ENCODE measurements at places on chromosomes 7 and 10. TPM values are rescaled to one million over a fixed set of nuclear protein-coding genes. Genes with fewer than 3 reads are reported as not detected.

GRCh38 chr10:113610631-113611601, 52.9 kb downstream of the NRAP start:
- DNase-seq: no peak

- peak; percentile 91 for DNase-seq
Measured at GRCh38 chr7:140696024-140696679, 356 bp upstream of the NDUFB2 start.

DNA sequence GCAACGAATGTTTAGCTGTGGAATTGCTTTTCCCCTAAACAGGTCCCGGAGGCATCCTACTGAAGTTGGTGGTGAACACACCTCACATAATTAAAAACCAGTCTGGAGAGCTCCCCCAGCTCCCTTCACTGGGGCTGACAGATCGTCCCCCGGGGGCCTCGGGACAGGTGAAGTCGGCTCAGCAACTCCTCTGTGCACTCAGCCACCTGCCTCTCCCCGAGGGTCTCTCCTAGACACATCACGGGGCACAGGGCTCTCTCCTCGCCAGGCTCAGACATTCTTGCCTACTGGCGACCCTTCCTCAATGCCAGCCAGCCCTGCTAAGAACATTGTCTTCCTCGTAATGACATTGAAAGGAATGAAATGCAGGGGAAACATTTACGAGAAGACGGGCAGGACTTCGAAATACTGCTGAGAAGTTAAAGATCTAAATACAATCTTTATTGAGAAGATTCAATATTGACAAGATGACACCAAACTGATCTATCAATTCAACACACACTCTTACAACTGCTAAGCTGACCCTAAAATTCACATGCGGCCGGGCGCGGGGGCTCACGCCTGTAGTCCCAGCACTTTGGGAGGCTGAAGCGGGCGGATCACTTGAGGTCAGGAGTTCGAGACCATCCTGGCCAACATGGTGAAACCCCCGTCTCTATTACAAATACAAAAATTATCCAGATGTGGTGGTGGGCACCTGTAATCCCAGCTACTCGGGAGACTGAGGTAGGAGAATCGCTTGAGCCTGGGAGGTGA, 88.1 kb upstream of the DNAAF5 start:
- DNase-seq: no peak

DNA sequence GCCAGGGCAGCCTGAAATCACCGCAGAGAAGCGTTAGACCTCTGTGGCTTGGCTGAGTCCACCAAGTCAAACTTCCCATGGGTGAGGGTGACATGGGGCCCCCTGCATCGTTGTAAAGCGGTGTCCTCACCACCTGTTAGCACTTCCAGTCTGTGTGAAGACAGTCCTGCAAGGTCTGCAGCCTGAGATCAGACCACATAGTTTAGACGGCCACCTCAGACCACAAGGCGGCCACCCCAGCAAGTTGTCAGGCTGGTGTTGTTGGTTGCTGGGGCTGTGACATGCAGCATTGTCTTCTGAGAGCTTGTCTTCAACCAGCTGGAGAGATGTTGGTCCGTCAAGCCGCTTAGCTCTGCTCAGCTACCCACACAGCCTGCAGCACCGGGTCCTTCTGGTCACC, 44.1 kb upstream of the TARP start:
- no peak for DNase-seq

DNA sequence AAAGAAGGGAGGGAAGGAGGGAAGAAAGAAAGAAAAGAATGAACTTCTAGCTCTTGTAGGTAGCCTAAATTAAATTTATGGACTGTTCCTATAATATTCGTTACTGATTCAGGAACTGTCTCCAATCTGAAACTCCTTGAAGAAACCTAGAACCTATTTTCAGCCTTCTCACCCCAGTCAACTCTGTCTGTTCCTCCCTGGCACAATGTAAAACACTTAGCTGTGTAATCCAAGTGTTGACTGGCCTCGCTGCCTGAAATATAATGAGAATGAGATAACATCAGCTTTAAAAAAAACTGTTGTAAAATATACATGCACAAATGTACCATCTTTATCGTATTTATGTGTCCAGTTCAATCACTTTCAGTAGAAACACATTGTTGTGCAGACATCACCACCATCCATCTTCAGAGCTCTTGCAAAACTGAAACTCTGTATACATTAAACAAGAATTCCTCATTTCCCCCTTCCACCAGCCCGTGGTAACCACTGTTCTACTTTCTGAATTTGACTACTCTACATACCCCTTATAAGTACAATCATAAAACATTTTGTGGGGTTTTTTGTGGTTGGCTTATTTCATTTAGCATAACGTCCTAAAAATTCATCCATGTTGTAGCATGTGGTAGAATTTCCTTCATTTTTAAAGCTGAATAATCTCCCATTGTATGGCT, 6.3 kb upstream of the C7orf33 start:
- no peak for DNase-seq

Gene MYH16
- total RNA-seq: not detected

Gene TET1
- total RNA-seq: 3.4 TPM

Gene MLLT10
- total RNA-seq: 67.3 TPM

Gene CCDC172
- total RNA-seq: not detected

Gene BAIAP2L1
- total RNA-seq: not detected

Measured in OCI-LY7 (cell line).